ENCODE measurements at places on chromosomes 4 and X.

DNA sequence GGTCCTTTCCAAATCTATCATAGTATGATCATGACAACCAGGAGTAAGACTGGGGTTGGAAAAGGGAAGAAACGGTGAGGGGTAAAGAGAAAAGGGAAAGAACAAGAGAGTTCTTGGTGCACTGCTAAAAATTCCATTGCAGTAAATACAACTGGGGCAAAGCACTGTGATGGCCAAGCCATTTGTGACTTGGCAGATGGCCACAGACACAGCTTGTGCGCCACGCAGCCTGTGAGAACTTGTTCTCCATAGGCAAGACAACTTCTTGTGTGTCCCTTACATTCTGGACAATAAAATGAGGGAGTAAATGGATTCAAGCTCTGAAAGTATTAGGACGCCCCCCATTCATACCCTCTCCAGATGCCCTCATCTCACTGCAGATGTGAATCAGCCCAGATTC is 10.9 kb downstream of the MFAP3L start:
- DNase-seq, result no peak

- DNase-seq, result no peak
Measured at GRCh38 chrX:46543441-46543840, 1.8 kb downstream of the ZNF674 start.

DNA sequence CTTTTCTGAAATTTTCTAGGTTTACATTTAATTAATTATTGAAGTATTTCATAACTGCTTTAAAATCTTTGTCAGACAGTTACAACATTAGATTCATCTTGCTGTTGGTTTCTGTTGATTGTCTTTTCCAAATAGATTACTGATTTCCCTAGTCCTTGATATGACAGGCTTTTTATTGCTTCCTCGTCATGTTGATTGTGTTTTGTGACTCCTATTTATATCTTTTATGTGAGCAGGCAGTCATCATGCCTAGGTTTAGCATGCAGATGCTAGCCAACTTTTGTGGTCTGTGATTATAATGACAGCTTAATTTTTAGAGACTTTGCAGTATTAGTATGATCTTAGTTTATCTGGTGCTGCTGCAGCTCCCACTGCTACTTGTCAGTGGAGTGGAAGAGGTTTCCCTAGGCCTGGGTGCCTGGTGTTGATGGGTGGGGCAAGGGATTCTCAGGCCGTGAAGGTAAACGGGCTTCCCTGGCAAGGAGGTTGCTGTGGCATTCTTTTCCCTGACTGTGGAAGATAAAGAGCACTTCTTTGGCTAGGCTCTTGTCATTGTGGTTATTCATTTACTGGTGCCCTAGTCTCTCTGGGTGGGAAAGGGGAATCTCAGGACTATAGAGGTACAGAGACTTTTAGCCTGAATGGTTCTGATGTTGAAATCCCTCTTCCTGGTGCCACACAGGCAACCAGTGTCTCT is 65.7 kb downstream of the SERPINA7 start:
- DNase-seq, result no peak

- peak; percentile 18 for DNase-seq
Measured at GRCh38 chrX:123846577-123847038, 13.2 kb upstream of the XIAP start.

- DNase-seq, result no peak
Measured at GRCh38 chr4:108051343-108051742, 61.7 kb downstream of the HADH start.
